Omental fat pad (tissue), 4 donors: ENCODE measurements at places on chromosomes 3 and 15.

DNA sequence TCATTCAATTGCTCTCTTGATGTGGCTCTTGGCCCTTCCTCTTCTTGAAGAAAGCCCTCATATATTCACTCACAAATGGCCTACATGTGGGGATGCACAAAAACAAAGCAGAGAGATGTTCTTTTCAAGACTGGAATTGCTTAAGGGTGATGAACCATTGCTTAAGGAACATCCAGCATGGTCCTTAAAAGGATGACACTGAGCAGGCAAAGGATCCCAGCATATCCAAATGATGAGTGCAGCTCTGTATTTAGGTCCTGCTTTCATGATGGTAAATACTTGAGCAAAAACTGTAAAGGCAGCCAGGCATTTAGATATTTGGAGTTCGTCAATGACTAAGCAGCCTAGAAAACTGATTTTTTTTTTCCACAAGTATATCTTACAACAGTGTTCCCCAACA is 173.8 kb upstream of the ARRDC4 start:
- DNase-seq, result no peak

DNA sequence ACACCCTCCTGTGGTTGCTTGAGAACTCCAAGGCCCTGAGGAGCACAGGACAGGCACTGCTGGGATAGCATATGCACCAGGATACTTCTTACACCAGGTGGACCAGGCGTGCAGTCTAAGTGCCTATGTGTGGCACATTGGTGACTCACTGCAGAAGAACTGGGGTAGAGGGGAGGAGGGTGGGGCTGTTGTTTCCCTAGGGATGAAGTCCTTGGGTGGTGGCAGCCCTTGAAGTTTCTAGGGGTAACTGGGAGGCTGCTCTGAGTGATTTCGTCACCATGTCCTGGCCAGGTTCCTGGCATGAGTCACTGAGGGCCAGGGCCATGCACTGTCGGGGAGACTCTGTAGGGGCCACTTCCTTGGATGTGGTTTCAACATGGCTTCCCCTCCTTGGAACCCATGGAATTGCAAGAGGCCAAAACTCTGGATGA is 15.9 kb downstream of the MYZAP start:
- no peak for DNase-seq

- DNase-seq, result no peak
These were observed at the start of gene MCF2L2 for GRCh38 chr3:183428447-183429211. TSS of gene MCF2L2 (minus strand) at chr3:183428619. CDS start at chr3:183427977, 642 bp downstream.

- no peak for DNase-seq
These were observed 36.5 kb downstream of the RPLP1 start for GRCh38 chr15:69489073-69489571.

DNA sequence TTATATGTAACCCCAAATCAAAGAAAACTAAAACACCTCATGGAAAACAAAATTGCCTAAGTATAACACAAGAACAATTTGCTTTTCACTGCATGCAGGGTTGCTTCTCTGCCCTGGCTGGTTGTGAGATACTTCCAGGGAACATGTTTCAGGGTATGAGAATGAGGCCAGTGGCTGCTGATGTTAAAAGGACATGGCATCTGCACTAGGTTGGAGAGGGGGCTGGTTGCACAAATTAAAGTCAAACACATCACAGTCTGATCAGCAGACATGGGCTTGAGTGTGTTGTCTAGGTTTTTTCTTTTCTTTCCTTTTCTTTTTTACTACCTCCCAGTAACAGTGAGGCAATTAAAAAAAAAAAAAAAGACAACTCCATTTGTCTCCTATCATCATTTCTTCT is 374.9 kb downstream of the MCTP2 start:
- DNase-seq, result no peak
